ENCODE measurements at places on chromosomes 5 and 9. TPM values are rescaled to one million over a fixed set of nuclear protein-coding genes. Genes with fewer than 3 reads are reported as not detected.

Gene C5orf52
- total RNA-seq, result 3.9 TPM

Gene EFCAB9
- not detected for total RNA-seq

Gene SCGB3A1
- total RNA-seq, result not detected

DNA sequence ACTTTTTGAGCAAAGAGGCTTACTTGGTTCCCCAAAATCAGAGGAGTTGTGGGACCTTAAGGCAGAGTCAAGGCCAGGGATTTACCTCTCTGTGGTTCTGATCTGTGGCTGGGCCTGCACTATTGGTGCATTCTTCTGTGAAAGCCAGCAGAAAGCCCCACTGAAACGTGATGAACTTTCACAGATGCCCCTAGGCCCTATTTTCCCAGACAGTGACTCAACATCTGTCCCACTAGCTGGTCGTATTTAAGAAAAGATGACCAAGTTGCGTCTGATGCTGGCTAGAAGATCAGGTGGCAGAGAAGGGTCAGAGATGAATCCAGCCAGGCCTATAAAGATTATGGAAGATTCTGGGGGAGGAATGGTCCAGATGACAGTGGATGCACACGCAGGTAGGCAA, 153.1 kb downstream of the ACTL7B start:
- DNase-seq, result no peak

- no peak for DNase-seq
These were observed 12.1 kb downstream of the LYRM7 start for GRCh38 chr5:131182839-131183238.

- DNase-seq, result no peak
These were observed 150.6 kb downstream of the FRMD3 start for GRCh38 chr9:83387401-83388185.

All from left colon (tissue), 2 donors.